CD8-positive, alpha-beta memory T cell (primary cell): ENCODE measurements at places on chromosomes 16 and 17.

DNA sequence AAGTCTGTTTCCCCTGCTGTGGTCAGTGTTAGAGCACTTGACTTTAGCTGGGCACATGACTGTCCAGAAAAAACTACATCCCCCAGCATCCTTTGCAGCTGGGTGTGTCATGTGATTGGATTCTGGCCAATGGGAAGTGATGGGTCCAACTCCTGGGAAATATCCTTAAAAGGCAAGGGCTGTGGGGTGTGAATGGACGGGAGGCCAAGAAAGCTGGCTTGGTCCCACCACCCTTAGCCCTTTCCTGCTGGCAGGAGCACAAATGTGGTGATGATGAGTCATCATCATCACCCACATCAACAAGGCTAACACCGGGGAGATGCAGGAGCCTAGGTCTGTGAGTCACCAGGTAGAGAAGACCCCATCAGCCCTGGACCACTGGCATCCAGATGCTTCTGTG, 341.7 kb downstream of the C16orf95 start:
- DNase-seq, result no peak

GRCh38 chr17:11304568-11304967, 63.6 kb downstream of the SHISA6 start:
- no peak for DNase-seq

- DNase-seq, result no peak
These were observed 79.6 kb downstream of the BRIP1 start for GRCh38 chr17:61783556-61784304.

GRCh38 chr16:583815-584591, 5.9 kb upstream of the RAB40C start:
- DNase-seq, result no peak

- no peak for DNase-seq
These were observed 101.4 kb downstream of the BMERB1 start for GRCh38 chr16:15535772-15536171.

GRCh38 chr17:27630607-27631410, at the start of gene LGALS9:
Gene LGALS9 (plus strand): TSS chr17:27631188. CDS start chr17:27631266, 78 bp downstream.
- peak; percentile 12 for DNase-seq

- DNase-seq, result no peak
These were observed 96.8 kb upstream of the PSMD7 start for GRCh38 chr16:74199842-74200124.

GRCh38 chr16:2251296-2252111, at the start of gene ECI1:
Gene ECI1 (minus strand): TSS chr16:2251587. CDS start chr16:2251566, 21 bp downstream.
- DNase-seq, result peak; percentile 70

- DNase-seq, result peak; percentile 7
These were observed 536 bp downstream of the SLC38A10 start for GRCh38 chr17:81294512-81295030.

GRCh38 chr17:78383725-78384471, 5.4 kb downstream of the PGS1 start:
- DNase-seq, result no peak

- peak; percentile 43 for DNase-seq
These were observed 14.0 kb downstream of the VPS53 start for GRCh38 chr17:700504-701094.

- no peak for DNase-seq
These were observed 160.4 kb downstream of the KCNJ2 start for GRCh38 chr17:70329721-70330120.

DNA sequence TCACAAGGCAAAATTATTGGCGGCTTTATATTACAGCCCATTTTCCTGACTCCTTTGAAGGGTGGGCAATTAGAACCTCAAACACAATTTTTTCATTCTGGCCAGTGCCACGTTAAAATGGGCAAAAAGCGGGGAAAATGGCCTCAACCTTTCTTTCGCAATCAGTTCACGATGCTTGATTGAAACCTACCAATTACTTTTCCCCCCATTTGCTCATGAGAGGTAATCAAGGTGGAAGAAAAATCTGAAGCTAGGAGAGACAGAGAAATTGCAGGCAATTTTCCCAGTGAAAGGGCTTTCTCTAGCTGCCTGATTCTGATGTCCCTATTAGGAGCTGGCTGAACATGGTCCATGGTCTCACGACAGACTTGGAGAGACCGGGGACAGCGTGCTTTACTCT, 215.1 kb downstream of the SLC39A11 start:
- no peak for DNase-seq

DNA sequence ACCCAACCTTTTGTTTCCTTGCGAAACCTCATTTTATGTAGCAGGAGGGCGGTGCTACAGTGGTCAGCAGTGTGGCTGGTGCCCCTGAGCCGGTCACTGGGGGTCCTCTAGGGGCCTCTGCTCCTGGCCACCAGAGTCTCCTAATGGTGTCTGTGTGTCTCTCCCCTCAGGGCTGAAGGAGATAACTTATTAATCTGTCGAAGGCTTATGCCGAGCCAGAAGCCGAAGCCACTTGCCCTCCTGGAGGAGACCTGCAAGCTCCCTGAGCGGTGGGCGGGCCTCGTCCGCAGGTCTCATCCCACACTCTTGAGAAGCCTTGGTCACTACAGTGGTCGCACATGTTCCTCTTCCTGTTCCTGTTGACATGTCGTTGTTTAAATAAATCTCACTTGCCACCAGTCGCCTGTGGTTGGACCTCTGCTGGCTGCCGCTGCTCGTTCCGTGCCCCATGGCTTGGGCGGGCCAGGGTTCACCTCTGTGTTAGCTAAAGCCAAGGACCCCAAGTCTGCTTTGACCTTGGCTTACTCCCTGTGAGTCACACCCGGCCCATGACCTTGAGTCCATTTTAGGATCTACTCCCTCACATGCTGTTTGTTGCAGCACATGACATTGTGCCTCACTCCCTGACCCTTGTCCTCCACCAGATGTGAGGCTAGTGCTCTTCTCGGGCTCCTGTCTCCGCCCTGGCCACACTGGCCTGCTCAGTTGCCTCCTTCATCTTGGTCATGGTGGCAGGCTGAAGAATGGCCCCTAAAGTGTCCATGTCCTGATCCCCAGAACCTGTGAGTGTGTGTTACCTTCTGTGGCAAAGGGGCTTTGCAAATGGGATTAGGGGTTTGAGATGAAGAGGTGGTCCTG, 38.7 kb upstream of the AQP8 start:
- DNase-seq, result no peak

DNA sequence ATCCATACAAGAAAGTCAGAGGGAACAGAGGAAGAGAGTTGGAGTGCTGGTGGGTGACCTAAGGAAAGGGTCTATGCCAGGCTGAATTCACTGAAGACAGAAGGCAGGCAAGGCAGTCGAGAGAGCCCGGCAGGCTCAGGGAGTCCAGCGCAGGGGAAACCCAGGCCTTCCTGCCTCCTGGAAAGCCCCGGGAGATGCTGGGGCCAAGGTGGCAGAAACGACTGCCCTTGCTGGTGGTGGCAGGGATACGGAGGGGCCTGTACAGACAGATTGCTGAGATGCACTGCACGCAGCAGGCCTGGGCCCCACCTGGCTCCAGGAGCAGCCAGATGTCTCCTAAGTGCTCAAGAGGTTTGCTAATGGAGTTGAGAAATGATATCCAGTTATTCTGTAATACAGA, 59.8 kb downstream of the GTF3C1 start:
- no peak for DNase-seq

DNA sequence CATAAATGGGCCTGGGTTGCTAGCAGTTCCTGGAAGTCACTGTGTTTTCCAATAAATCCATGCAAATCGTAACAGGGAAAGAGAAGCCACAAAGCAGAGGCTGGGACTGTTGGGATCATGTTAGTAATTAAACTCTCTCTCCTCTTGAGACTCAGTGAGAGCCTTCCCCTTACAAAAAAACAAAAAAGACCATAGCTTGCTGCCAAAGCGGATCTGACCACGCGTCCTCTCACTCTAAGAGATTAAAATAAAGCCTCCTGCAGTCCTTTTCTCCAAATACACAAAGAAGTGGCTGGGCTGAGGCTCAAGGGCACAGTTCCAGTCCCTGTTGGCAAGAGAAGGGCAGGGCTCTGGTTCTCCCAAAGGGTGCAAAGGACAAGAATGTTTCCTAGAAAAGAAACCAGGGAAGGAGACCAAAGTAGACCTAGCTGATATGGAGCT, 38.5 kb downstream of the PIGL start:
- DNase-seq, result no peak

- no peak for DNase-seq
These were observed 32.2 kb upstream of the MFSD6L start for GRCh38 chr17:8831234-8831849.

- DNase-seq, result no peak
These were observed 202.8 kb upstream of the C16orf82 start for GRCh38 chr16:26863931-26864330.

DNA sequence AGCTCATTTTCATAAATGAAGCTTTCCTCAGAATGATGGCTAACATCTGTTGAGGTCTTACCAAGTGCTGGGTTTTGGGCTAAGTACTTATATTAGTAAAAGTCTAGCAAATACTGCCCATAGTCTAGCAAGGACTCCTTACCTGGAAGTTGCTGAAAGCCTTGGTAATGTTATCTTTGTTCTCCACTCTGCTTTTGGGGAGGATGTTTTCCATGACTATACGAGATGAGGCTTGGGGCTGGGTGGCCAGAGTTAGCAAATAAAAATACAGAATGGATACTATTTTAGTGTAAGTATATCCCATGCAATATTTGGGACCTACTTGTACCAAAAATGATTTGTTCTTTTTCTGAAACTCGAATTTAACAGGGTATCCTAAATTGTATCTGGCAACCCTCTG, 7.7 kb downstream of the CCL18 start:
- DNase-seq, result no peak

GRCh38 chr16:86367291-86368072, 142.8 kb upstream of the FOXF1 start:
- no peak for DNase-seq

DNA sequence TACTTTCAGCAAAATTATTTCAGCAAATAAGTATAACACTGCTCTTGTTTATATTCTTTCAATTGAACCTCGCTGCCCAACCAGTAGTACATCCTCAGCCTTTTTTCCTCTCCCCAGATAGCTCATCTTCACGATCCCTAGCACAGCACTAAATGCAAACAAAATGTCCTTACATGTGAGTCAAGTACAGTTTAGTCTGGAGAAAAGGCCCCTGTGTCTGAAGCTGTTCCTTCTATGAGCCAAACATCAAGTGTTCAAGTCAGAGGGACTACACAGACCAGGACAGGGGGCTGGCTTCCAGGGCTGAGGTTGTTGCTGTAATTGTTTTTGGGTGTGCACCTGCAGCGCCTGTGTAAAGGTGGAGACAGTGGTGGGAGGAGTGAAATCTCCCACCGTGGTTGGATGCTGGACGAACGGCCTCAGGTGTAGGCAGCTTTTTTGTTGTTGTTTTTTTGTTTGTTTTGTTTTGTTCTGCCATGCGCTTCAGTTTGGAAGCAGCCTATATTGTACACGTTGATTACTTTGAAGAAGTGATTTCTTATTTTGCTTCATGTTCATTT, 147.1 kb downstream of the PRKCA start:
- no peak for DNase-seq

GRCh38 chr17:13016881-13017654, 759 bp downstream of the ELAC2 start:
- no peak for DNase-seq
